Activated T-cell treated with anti-CD3 and anti-CD28 coated beads for 48 hours (primary cell): ENCODE measurements at places on chromosomes 5 and 9.

DNA sequence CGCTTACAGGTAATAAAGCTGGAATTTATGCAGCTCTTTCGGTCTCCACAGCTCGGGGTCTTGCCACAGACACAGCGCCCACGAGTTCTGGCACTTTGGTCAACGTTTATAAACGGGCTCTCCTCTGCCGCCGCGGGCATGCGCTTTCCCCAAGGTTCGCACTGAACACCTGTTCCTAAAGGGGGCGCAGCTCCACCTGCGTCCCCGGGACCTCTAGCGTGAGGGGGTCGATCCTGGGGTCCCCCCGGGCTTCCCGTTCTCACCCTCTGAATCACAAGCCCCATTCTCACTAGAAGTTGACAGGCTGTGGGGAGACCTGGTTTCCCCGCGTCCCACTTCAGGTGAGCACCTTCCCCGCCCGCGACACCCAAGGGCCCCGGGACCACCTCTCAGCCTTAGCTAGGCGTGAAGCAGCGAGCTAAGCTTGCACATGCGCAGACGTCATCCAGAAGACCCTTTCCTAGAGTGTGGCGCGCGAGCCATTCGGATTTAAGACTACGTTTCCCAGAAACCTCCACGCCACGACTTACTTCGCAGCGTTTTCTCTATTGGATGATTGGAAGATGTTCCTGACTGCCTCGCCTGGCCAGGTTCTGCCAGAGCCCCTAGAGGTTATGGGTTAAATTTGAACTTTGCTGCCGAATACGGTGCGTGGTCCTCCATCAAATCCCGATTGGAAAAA, 21.3 kb upstream of the ZNF782 start:
- peak; percentile 41 for DNase-seq

DNA sequence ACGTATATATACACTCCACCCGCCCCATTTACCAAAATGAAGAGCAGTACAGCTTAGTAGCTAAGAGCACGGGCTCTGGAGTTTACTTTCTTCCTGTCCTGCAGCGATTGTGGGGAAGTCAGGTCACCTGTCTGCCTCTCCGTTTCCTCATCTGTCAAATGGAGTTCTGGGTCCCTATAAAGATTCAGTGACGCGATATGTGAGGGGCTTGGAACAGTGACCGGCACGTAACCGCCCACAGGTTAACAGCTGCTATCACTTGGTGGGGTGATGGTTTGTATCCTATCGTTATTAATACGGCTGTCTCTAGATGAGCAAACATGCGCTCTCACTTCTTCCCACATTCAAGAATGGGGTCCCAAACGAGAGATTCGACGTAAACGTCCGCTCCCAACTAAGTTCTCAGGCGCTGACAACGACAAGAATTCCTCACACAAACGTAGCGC, 426 bp downstream of the FAM114A2 start:
- DNase-seq, result no peak

DNA sequence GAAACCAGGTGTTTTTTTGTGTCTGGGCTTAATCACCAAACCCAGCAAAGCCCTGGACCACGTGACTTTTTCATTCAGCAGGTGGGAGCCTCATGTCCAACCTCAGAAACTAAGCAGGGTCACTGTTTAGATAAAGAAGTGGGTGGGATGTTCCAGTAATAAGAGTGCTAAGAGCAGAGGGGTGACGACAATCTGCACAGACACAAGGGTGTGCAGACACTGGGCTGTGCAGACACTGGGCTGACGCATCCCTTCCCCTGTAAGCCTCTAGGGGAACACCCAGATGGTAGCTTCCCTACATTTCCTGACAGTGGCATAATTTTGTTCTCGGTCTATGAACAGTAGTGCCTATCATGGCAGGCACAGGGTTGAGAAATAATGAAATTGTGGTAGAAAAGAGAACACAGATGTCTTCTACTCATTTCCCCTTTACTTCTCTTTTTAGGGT, 85.1 kb downstream of the SAXO1 start:
- DNase-seq, result no peak

DNA sequence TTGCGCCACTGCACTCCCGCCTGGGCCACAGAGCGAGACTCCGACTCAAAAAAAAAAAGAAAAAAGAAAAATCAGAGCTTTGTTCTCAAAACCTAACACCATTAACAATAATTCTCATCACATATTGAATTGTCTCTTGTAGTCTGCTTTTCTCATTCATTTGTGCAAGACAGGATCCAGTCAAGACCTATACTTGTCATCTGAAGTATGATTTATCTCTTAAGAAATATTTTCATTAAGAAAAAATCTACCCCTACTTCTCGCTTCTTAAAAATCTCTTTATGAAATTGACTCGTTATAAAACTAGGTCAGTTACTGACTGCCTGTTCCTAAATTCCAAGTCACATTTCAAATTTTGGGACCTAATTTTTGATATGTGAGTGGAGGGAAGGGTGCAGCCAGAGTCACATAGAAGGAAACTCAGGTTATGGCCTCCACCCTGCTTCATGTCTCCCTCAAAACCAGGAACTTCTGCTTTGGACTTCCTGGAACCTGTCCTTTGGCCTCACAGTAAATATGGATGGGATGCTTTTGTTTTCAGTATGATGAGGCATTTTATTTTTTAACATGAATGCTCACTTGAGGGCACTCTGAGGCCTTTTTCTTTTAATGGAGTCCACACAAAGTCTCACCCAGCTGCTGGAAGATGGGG, 18.9 kb downstream of the ZNF169 start:
- DNase-seq, result no peak

DNA sequence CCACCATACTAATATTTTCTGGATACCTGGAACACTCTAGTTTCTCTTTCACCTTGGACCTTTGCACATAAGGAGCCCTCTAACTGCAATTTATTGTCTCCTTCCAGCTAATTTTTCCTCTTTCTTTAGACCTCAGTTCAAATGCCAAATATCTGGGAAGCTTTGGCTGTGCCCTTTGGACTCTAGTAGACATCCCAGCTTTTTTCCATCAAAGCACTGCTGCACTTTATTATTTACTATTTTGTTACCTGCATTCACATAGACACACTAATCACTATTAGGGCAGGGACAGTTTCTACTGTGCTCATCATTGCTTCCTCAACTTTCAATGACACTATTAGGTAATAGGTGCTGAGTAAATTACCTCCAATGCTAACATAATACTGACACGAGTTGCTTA, 2.1 kb downstream of the RIGI start:
- DNase-seq, result no peak
